Esophagus squamous epithelium (tissue), 5 donors: ENCODE measurements at places on chromosomes 16 and 17.

- no peak for DNase-seq
Measured at GRCh38 chr17:8904201-8904600, 36.7 kb upstream of the PIK3R6 start.

GRCh38 chr17:35674552-35674951 is 56.9 kb upstream of the RASL10B start:
- DNase-seq, result no peak

GRCh38 chr16:48481772-48482171 is 96.6 kb upstream of the SIAH1 start:
- no peak for DNase-seq

- no peak for DNase-seq
Measured at GRCh38 chr16:57822856-57823255, 20.6 kb upstream of the KIFC3 start.

- no peak for DNase-seq
Measured at GRCh38 chr16:66002601-66003000, 363.9 kb upstream of the CDH5 start.

DNA sequence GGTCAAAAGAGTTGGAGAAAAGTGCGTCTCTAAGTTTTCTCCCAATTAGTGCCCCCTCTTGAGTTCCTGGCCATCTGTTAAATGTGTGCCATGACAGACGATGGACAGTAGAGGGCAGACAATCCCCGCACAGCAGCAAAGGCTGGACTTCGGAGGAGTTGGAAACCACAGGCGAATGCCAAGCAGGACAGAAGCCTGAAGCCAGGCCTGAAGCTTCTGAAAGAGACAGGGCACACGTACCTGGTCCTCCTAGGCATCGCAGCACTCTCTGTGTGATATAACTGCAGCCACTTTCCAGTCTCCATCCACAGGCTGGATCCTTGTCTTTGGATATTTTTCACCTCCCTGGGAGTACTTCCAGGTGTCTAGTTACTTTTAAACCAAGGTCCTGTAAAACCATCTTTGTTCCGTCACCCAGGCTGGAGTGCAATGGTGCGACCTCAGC is 14.5 kb downstream of the C17orf100 start:
- no peak for DNase-seq

DNA sequence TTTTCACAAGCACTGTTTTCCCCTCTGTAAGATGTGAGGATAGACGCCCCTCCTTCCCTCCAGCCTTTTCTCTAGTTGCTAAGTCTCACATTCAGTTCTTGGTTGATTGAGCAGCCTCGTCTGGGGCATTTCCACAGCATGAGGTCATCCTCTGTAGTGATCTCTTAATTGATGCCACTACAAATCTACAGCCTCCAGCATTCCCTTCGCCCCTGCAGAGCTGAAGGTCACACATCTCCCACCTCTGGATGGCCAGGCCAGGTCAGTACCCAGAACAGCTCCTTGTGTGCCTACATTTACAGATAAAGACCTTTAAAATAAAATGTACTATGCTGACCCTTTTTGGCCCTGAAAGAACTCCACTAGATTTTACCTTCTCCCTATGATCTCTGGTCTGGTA is 32.5 kb upstream of the CDH11 start:
- DNase-seq, result no peak

- no peak for DNase-seq
Measured at GRCh38 chr17:62794666-62794971, 13.5 kb downstream of the MARCHF10 start.

DNA sequence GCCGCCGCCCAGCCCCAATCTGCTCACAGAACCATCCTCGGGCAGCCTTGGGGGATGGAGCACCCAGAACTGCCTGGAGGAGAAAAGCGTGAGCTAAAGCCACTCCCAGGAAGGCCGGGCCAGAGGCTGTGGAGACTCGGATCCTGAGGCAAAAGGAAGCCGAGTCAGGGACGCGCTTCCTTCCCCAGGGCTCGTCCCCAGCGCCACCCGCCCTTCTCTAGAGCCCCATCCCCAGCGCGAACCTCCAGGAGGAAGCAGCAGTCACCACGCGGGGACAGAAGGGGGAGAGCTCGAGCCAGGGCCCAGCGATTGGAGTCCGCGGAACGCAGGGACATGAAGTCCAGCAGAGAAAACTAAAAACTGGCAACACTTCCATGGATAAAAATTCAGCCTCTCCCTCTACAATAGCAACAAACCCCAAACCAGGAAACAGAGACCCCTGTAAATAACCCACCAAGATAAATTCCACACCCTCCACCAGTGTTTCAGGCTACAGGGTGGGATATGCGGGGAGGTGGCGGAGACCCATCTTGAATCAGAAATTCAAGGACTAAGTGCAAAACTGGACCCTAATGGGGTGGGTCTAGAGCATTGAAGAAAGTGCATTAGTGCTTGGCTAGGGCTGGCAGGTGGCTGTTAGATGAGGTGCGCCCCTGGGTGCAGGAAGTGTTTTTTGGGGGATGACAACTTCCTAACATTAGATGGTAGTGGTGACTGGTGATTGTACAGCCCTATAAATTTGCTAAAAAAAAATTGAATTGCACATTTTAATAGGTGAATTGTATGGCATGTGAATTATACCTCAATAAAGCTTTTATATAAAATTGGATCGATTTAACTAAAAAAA is 116.1 kb upstream of the METRNL start:
- DNase-seq, result no peak

DNA sequence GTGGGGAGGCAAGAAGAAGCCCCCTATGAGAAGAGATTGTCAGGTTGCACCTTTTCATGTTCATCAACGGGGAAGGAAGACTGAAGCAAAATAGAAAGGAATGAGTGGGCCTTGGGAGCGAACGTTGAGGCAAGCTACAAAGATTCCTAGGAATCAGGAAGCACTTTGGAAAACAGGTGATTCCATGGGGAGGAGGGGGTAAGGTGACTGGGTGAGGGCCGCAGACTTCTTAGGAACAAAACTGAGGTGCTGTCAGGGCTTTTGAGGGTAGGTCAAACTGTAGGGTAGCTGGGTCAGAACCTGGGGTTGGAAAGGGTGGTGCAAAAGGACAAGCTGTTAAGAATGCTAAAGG is 528 bp downstream of the ITFG1 start:
- no peak for DNase-seq

DNA sequence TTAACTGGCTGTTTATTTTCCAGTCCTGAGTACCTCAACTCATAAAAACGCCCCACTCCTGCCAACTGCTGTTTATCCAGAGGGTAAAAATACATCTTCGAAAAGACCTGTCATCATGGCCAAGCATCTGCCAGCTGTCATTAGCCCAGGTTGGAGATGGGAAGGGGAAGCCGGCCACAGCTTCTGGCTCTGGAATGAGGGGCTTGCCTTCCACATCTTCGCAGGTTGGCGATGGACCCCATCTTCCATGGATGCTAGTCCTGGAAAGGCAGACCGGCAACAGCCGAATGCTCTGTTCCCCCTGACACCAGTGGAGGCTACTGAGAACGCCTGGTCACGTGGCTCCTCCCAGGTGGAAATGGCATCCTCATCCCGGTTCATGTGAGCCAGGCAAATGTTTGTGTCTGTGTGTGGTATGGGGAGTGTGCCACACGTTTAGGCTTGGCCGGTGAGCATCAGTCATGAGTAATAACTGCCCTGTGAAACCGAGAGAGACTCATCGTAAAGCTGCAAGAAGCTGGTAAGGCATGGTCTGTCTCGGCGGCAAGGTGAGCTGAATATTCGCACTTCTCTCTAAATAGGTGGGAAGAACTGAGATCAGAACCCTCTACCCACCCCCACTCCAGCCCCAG is 420 bp upstream of the KRTAP17-1 start:
- DNase-seq, result no peak
